ENCODE measurements at places on chromosomes 1 and 21.

DNA sequence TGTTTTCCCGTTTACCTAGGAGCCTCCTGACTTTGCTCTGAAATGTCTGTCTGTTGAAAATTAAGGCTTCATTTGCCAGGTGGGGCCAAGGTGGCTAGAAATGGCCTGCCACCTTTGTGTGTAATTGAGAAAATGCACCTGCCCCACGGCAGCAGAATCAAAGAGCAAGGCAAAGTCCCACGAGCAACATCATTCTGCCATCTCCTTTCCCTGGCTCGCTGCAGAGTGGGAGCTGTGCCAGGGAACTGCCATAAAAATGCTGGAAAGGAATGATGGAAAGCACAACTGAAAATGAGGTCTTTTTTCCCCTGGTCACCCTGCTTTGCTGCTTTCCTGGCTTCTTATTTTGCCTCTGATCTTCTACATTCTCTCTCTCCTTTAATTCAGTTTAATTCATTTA, 5.5 kb upstream of the OLFML2B start:
- H3K36me3 ChIP-seq: peaks cover 2% of the 10 kb centered on the region
- peaks cover 80% of the 10 kb centered on the region for H3K27me3 ChIP-seq
- no peak for DNase-seq
- H3K27ac ChIP-seq: no peak overlapping the region
- H3K4me3 ChIP-seq: no peak overlapping the region

- H3K27ac ChIP-seq: no peak overlapping the region
- H3K36me3 ChIP-seq: no peaks in the 10 kb centered on the region
- DNase-seq: no peak
- no peaks in the 10 kb centered on the region for H3K4me1 ChIP-seq
- H3K27me3 ChIP-seq: peaks cover 4% of the 10 kb centered on the region
Observed at GRCh38 chr1:111256988-111257658, 29.6 kb downstream of the CHI3L2 start.

- H3K36me3 ChIP-seq: no peaks in the 10 kb centered on the region
- DNase-seq: no peak
- peak overlapping the region; percentile 45 for H3K27ac ChIP-seq
- H3K27me3 ChIP-seq: no peaks in the 10 kb centered on the region
- H3K4me3 ChIP-seq: no peak overlapping the region
Observed at GRCh38 chr21:27565364-27565763, 598.5 kb upstream of the ADAMTS5 start.

DNA sequence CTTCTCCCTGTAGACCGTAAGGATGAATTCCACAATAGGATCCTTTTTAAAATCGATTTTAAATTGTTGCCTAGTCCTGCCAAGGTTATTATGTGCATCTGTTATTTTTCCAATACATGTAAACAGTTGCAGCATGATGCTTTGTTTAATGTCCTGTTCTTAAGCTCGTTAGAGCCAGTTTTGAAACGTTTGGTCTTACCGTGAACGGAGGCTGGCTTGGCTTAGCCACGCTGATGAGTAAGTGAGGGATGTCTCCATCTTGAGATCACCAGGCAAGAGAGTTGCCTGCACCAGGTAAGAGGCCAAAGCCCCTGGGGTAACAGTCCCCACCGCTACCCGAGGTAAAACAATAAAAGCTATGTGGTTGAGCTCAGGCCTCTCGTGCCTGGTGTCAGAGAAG, 17.3 kb downstream of the CSTB start:
- peaks cover 4% of the 10 kb centered on the region for H3K4me1 ChIP-seq
- no peak for DNase-seq
- no peak overlapping the region for H3K27ac ChIP-seq
- peaks cover 19% of the 10 kb centered on the region for H3K36me3 ChIP-seq
- no peaks in the 10 kb centered on the region for H3K27me3 ChIP-seq
- H3K4me3 ChIP-seq: no peak overlapping the region

- H3K27ac ChIP-seq: no peak overlapping the region
- no peaks in the 10 kb centered on the region for H3K4me1 ChIP-seq
- no peaks in the 10 kb centered on the region for H3K36me3 ChIP-seq
- H3K27me3 ChIP-seq: no peaks in the 10 kb centered on the region
- DNase-seq: no peak
Observed at GRCh38 chr1:10196976-10197375, 13.4 kb upstream of the KIF1B start.

GRCh38 chr1:93549811-93550210, 101.9 kb downstream of the FNBP1L start:
- no peak for DNase-seq
- H3K27ac ChIP-seq: no peak overlapping the region
- no peaks in the 10 kb centered on the region for H3K27me3 ChIP-seq
- H3K4me1 ChIP-seq: peaks cover 28% of the 10 kb centered on the region
- H3K36me3 ChIP-seq: peaks cover 38% of the 10 kb centered on the region
- no peak overlapping the region for H3K4me3 ChIP-seq

GRCh38 chr1:234772345-234773147, 162.6 kb upstream of the IRF2BP2 start:
- peaks cover 48% of the 10 kb centered on the region for H3K4me1 ChIP-seq
- peak overlapping the region; percentile 88 for H3K27ac ChIP-seq
- peaks cover 1% of the 10 kb centered on the region for H3K36me3 ChIP-seq
- no peak for DNase-seq
- H3K27me3 ChIP-seq: no peaks in the 10 kb centered on the region
- no peak overlapping the region for H3K4me3 ChIP-seq

GRCh38 chr1:1041092-1041523, 21.2 kb downstream of the AGRN start:
- no peak overlapping the region for H3K27ac ChIP-seq
- peaks cover 16% of the 10 kb centered on the region for H3K36me3 ChIP-seq

DNA sequence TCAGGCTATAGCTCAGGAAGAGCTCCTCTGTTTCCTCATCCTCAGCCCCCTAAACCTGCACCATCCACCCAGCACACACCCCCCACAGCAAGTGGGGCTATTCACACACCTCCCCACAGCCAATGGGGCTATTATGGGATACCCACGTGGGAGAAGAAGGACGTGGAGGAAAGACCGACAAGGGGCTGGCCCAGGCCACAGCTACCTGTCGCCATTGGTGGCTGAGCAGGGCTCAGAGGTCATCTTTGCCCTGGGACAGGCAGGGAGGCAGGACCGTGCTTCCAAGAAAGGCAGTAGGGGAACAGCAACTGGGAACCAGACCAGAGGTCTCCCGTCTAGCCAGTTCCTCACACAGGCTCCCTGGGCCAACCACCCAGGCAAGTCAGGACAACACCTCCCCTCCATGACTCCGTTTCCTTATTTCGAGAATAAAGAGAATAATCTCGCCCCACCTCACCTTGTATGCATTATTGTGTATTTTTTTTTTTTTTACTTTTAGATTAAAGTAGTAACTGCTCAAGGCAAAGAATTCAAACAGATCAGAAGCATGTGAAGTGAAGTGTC, 92.3 kb upstream of the TARDBP start:
- H3K27me3 ChIP-seq: peaks cover 5% of the 10 kb centered on the region
- no peak for DNase-seq
- no peak overlapping the region for H3K4me3 ChIP-seq

- no peak for DNase-seq
- peaks cover 56% of the 10 kb centered on the region for H3K4me1 ChIP-seq
- no peaks in the 10 kb centered on the region for H3K27me3 ChIP-seq
- H3K27ac ChIP-seq: peak overlapping the region; percentile 56
- peaks cover 2% of the 10 kb centered on the region for H3K36me3 ChIP-seq
Observed at GRCh38 chr21:38980416-38981313, 174.9 kb downstream of the ETS2 start.

- no peak overlapping the region for H3K4me3 ChIP-seq
- peaks cover 3% of the 10 kb centered on the region for H3K27me3 ChIP-seq
- no peak for DNase-seq
- H3K36me3 ChIP-seq: no peaks in the 10 kb centered on the region
Observed at GRCh38 chr1:7642781-7643529, 128.1 kb upstream of the VAMP3 start.

GRCh38 chr1:20684050-20684620, 23.0 kb upstream of the DDOST start:
- H3K4me1 ChIP-seq: no peaks in the 10 kb centered on the region
- no peak for DNase-seq
- H3K4me3 ChIP-seq: no peak overlapping the region
- no peaks in the 10 kb centered on the region for H3K36me3 ChIP-seq

DNA sequence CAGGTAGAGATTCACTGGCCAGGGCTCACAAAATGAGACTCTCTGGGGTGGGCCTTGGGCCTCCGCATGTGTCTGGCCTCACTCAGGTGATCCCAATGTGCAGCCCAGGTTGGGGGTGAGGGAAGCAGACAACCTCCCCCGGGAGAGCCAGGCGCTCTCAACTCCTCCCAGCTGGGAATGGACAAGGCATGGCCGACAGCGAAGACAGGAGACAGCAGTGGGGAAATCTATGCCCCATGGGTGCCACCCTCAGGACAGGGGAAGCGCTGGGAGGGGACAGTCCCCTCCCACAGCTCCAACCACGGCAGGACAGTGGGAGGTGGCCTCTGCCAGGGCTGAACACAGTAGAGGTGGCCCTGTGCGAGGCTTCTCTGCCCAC, 47.7 kb downstream of the PRDM15 start:
- H3K4me3 ChIP-seq: no peak overlapping the region
- H3K27ac ChIP-seq: no peak overlapping the region
- peaks cover 4% of the 10 kb centered on the region for H3K36me3 ChIP-seq

DNA sequence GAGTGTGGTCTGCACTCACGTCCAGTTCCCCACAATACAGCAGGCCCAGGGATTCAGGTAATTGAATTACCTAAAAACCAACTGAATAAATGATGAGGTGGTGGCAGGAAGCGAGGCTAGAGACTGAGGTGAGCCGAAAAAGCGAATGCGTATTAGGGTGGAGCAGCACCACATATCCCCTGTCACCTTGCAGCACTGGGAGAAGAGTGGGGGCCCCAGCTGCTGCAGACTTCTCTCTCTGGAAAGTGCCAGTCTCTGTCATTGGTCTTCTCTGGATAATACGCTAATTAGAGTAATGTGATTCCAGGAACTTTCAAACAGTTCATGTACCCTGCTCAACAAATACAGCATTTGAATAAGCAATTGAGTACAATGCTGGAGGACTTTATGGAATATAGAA, 199.0 kb downstream of the RPS6KC1 start:
- no peaks in the 10 kb centered on the region for H3K27me3 ChIP-seq
- H3K4me3 ChIP-seq: no peak overlapping the region
- H3K27ac ChIP-seq: no peak overlapping the region

- H3K4me1 ChIP-seq: peaks cover 20% of the 10 kb centered on the region
- no peaks in the 10 kb centered on the region for H3K36me3 ChIP-seq
- peak overlapping the region; percentile 40 for H3K27ac ChIP-seq
Observed at GRCh38 chr1:209219791-209220524, 363.6 kb upstream of the CAMK1G start.

- peak overlapping the region; percentile 4 for H3K27ac ChIP-seq
- peaks cover 13% of the 10 kb centered on the region for H3K4me1 ChIP-seq
- DNase-seq: no peak
- H3K36me3 ChIP-seq: peaks cover 4% of the 10 kb centered on the region
- no peaks in the 10 kb centered on the region for H3K27me3 ChIP-seq
- H3K4me3 ChIP-seq: no peak overlapping the region
Observed at GRCh38 chr21:15706696-15707095, 23.1 kb upstream of the USP25 start.

DNA sequence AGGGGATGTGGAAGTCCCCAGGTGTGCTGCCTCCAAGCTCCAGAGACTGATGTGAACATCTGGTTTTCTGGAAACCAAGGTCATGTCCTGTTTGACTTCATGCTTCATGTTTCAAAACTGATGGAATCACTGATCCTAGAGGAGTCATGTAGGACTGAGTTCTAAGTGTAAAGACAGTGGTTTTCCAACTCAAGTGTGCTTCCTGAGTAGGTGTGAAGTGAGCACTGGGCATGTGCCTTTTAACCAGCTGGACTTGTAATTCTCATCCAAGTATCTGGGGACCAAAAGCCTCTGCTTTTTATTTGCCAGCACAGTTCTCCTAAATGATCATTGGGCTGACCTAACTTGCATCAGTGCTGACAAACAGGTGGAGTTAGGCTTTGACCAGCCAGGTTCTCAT, 36.9 kb downstream of the ABCA4 start:
- H3K36me3 ChIP-seq: no peaks in the 10 kb centered on the region
- H3K4me1 ChIP-seq: peaks cover 44% of the 10 kb centered on the region
- no peak overlapping the region for H3K4me3 ChIP-seq

GRCh38 chr1:68454534-68454933, 4.8 kb upstream of the RPE65 start:
- H3K27me3 ChIP-seq: no peaks in the 10 kb centered on the region
- no peak overlapping the region for H3K27ac ChIP-seq
- no peaks in the 10 kb centered on the region for H3K36me3 ChIP-seq
- peaks cover 6% of the 10 kb centered on the region for H3K4me1 ChIP-seq

DNA sequence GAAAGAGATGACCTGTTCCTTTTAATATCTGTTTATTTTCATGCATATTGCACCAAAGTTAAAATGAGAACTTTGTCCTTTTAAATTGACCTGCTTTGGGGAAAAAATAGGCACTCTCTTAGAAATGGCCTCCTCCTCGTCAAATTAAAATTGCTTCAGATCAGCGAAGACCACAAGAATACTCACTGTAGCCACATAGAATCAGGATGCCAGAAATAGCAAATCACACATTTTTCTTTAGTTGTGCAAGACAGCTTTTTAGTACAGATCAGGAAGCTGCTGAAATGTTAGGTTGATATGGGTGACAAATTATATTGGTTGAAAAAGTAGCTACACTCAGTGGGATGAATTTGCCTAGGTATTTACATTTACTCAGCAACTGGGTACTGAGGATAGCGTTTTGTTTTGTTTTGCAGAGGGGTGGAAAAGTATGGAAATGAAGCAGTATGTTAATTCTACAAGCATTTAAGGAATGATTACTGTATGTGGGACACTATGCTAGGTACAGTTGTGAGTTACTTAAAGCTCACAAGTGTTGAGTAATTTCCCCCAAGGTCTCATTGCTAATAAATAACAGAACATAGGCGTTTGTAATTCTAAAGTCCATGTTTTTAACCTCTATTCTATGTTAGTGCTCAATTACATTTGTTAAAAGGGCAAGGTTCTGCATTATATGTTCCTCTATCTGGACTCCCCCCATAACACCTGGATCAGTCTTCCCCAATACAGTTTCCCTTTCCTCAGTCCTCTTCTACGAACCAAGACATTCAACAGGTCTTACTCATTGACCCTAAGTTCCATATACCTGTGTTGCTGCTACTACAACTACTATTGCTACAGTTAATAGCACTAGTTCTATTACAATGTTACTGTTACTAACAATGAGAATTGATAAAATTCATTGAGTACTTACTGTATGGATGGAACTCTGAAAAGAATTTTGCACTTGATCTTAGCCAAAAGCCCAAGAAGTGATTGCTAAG, 99.4 kb upstream of the S1PR1 start:
- no peak overlapping the region for H3K4me3 ChIP-seq
- H3K4me1 ChIP-seq: peaks cover 58% of the 10 kb centered on the region
- no peaks in the 10 kb centered on the region for H3K36me3 ChIP-seq

- H3K27me3 ChIP-seq: peaks cover 46% of the 10 kb centered on the region
- no peaks in the 10 kb centered on the region for H3K4me1 ChIP-seq
- DNase-seq: no peak
Observed at GRCh38 chr1:231612393-231613089, 14.0 kb upstream of the DISC1 start.

GRCh38 chr1:158112994-158113758, 67.5 kb upstream of the CD1D start:
- peaks cover 40% of the 10 kb centered on the region for H3K4me1 ChIP-seq
- H3K36me3 ChIP-seq: peaks cover 2% of the 10 kb centered on the region
- H3K4me3 ChIP-seq: peak overlapping the region; percentile 70
- no peak overlapping the region for H3K27ac ChIP-seq
- no peaks in the 10 kb centered on the region for H3K27me3 ChIP-seq

- no peaks in the 10 kb centered on the region for H3K27me3 ChIP-seq
- DNase-seq: no peak
- no peak overlapping the region for H3K27ac ChIP-seq
- no peaks in the 10 kb centered on the region for H3K36me3 ChIP-seq
- H3K4me1 ChIP-seq: no peaks in the 10 kb centered on the region
Observed at GRCh38 chr21:23394458-23394857, 2212.8 kb downstream of the MRPL39 start.
